ENCODE measurements at places on chromosomes 11 and 22.

- DNase-seq, result no peak
Observed at GRCh38 chr22:33023153-33023827, 34.9 kb downstream of the SYN3 start.

- DNase-seq, result no peak
Observed at GRCh38 chr11:7353100-7353499, 101.4 kb downstream of the SYT9 start.

DNA sequence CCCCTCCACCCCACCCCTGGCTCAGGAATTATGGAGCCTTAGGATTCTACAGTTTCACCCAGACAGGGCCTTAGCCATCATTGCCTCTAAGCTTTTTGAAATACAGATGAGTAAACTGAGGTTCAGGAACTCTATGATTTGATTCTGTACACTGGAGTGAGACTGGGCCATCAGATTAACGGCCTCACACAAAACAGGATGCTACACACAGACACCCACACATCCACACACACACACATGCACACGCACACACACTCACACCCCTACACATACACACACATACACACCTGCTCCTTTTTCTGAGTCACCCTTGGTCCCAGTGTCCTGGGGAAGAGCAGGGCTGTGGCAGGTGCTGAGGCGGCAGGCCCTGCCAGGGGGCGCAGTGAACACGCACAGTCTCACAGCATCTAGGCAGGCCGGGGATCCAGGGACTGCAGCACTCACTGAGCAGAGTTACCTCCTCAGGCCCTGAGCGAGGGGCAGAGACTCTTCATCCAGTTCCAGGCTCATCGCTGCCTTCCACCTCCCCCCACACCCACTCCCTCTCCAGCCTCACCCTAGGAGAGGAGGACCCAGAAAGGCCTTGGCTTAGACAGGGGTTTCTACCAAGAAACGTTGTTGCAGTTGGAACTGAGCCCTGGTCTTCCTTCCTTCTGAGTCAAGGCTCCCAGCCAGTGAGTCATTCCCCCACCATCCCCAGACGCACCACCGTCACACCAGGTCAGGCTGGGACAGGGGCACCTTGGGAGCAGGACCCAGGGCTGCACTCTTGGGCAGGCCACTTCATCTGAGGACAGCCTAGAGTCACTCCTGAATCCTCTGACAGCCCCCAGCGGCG, 89.8 kb upstream of the PARVA start:
- DNase-seq, result no peak

DNA sequence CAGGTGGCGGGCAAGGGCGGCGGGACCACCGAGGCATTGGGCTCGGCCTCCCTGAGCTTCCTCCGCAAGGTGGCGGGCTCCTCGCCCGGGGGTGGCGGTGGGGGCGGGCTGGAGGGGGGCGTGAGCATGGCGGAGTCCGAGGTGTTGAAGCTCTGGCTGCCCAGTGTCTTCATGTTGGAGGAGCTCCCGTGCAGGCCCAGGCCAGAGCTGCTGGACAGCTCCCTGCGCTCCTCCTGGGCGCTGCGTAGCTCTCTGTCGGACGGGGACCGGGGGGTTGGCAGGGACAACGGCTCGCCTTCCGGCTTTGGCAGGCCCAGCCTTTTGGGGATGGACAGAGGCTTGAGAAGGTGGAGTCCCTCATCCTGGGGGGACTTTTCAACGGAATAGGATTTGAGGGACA, 43.9 kb upstream of the BID start:
- DNase-seq, result no peak

DNA sequence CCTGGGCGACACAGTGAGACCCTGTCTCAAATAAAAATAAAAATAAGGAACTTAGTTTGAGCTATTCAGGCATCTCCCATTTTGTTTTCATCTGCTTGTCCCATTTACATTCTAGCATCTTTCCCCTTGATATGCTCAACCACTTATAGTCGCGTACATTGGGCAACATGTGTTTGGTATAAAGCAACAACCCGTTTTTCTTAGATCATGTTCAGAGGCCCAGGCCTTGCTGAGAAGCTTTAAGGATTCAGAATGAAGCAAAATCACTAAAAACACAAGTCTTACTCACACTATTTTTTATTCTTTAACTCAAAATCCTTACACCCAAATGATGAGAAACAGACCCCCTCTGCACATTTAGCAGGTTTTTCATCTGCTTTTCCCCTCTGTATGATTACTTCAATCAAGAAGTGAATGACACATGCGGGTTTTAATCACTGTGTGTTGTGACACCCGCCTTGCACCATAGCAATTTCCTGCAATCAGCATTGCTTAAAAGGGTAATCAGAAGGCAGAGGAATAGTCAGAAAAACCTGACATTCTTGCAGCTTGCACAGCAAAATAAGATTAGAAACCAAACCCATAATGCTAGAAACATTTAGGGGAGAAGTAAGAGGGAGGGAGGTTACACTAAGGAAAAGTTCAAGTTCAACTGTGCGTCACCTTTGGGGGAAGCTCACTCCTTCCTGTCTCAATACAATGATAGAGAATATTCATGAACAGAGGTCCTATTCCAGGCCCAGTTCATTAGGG, 25.9 kb downstream of the ALG9 start:
- no peak for DNase-seq

DNA sequence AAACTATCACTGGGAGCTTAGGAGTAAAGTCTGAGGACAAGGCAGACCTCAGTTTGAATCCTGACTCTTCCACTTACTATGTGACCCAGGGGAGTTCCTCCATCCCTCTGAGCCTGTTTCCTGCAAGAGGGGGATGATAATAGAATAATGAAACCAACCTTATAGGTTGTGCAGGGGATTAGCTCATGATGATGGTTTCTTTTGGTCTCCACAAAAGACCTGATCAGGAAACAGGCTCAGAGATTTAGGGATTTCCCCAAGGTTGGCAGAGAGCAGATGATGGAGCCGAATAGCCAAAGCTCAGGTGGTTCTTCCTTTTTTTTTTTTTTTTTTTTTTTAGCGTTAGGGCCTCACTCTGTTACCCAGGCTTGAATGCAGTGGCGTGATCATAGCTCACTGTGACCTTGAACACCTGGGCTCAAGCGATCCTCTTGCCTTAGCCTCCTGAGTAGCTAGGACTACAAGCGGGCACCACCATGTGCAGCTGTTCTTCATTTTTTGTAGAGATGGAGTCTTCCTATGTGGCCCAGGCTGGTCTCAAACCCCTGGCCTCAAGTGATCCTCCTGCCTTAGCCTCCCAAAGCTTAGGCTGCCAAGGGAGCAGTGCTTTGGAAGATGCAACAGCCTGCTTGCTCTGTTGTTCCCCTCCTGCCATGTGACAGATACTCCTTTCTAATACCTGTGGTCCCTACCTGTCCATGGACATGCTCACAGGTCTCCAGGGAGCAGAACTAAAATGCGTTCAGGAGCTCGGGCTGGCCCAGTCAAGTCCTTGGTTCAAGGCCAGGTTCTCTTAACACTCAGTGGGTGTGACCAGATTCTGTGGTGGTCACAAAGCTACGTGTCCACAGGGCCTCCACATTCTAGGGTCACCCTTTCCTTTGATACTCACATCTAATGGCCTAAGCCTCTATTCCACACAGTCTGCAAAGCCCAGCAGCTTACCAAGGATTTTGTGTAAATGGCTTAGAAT, 22.3 kb downstream of the PATZ1 start:
- no peak for DNase-seq

DNA sequence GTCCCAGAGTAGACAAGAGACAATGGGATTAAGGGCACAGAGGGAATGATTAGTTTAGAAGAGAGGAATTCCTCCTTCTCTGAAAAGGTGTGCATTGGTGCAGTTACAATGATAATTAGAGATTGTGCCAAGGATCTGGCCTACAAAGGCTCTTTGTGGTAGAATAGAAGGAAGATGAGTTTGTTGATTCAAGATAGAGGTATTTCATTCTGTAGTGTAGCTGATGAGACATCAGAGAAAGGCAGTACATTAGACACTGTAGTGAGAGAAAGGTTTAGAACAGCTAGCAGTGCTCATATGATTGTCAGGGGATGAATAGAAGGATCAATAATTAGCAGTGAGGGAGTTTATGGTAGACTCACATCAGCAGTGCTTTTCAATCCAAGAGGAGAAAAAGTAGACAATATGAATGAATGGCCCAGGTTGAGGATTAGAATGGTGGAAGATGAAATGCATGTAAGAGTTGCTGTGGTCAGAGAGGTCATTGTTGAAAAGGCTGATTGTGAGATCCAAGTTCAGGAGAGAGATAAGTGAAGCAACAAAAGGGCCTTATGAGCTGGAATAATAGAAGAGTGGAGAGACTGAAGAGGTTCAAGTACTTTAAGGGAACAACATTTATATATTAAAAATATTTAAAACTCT, 28.9 kb downstream of the SIK2 start:
- DNase-seq, result no peak

DNA sequence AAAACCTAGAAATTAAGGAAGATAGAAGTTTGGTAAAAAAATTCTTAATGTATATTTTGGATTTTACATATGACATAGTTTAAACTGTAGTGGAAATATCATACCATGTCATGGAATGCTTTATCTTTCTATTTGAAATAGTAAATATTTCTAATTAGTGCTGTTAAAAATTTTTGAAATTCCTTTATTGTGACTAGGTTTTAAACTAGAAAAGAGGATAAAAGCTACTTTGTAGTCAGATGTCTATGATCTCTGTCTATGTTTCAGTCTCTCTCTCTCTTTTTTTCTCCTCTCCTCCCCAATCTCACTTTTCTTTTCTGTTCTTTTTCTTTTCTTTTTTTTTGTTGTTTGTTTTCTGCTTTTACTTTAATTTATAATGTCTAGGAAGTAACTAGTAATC, 226.2 kb downstream of the TMEM135 start:
- no peak for DNase-seq

Data from NCI-H2081 treated with DMSO at 0.1 percent for 48 hours (cell line).